Right hindlimb (tissue), 1 donor: ENCODE measurements at places on chromosomes 16 and 17.

DNA sequence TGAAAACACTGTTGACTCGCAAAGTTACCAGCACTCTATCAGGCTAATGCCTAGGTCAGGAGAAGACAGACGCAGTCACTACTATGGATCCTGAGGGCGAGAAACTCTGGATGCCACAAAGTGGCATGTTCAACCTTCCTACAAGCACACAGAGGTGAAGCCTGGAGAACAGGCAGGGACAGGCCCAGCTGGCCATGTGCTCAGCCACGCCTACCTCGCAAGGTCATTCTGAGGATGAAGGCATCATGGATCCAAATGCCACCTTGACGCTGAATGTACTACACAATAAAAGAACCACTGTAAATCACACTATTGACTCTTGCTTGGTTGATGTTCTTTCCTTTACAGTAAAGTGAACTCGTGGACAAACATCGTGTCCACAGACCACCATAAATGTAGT, 85.8 kb downstream of the ANKRD11 start:
- no peak for DNase-seq

DNA sequence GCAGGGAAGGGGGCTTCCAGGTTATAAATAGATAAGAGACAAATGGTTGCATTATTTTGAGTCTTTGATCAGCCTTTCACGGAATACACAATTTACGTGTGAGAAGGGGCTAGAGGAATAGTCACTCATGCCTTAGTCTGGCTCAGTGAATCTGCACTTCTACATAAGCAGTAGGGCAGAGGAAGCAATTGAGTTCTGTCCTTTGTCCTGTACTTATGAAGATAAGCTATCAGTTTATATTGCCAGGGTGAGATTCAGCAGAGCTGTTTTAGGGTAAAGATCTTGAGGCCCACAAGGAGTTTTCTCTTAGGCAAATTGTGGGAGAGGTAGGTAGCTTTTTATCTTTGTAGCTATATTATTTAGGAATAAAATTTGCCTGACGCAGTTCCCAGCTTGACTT, 33.3 kb downstream of the TOM1L1 start:
- no peak for DNase-seq

GRCh38 chr16:67181346-67181745, 2.4 kb downstream of the MATCAP1 start:
- DNase-seq, result no peak

- DNase-seq, result no peak
Measured at GRCh38 chr17:51647826-51648225, 387.5 kb downstream of the UTP18 start.

- DNase-seq, result no peak
Measured at GRCh38 chr17:13503526-13503925, 98.2 kb downstream of the HS3ST3A1 start.

- DNase-seq, result peak; percentile 22
Measured at GRCh38 chr16:8346294-8346693, 244.0 kb downstream of the TMEM114 start.

DNA sequence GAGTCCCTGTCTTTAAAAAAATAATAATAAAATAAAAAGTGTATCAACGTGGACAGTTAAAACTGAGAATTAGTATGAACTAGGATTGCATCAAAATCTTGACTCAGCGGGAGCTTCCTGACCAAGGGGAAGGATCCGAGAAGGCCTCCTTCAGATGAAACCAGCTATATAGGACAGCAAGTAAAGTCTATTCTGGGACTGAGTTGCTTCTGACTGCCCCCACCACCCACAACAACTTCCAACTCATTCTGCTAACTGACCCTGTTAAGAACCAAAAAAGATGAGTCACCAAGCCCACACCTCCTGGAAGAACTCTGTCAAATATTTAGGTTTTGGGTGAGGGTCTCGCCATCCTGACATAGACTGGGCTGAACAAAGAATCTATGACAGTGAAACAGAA, 24.9 kb downstream of the MPP3 start:
- DNase-seq, result no peak
